ENCODE measurements at places on chromosomes 16 and 17. TPM values are rescaled to one million over a fixed set of nuclear protein-coding genes. Genes with fewer than 3 reads are reported as not detected.

The IGF2BP1 gene
- 28.5 TPM for total RNA-seq

The SSTR5 gene
- total RNA-seq = not detected

The TMEM88 gene
- 4.3 TPM for total RNA-seq

The PRSS36 gene
- total RNA-seq = 0.30 TPM

The TMC5 gene
- not detected for total RNA-seq

The CBX8 gene
- total RNA-seq = 5.6 TPM

The P2RX1 gene
- 4.8 TPM for total RNA-seq

The MT1E gene
- 79.6 TPM for total RNA-seq

The DNAH17 gene
- total RNA-seq = not detected

The CCL14 gene
- total RNA-seq = not detected

The PRRT2 gene
- 4.4 TPM for total RNA-seq

The PLA2G10 gene
- total RNA-seq = not detected

The ZNF668 gene
- total RNA-seq = 9.8 TPM

The KRTAP1-1 gene
- not detected for total RNA-seq

The TP53TG3C gene
- not detected for total RNA-seq

The SPNS2 gene
- 0.37 TPM for total RNA-seq

The PMFBP1 gene
- 0.46 TPM for total RNA-seq

The ALDH3A1 gene
- total RNA-seq = not detected

The MEOX1 gene
- not detected for total RNA-seq

The KRTAP1-4 gene
- not detected for total RNA-seq

The EPN3 gene
- not detected for total RNA-seq

The CDH13 gene
- 293 TPM for total RNA-seq

The WNT3 gene
- 0.65 TPM for total RNA-seq

The TNFRSF13B gene
- not detected for total RNA-seq

The SEPTIN12 gene
- total RNA-seq = not detected

The HSF5 gene
- under 0.01 TPM for total RNA-seq

The GAST gene
- total RNA-seq = not detected

The MEIOC gene
- total RNA-seq = under 0.01 TPM

The MBTD1 gene
- 10.7 TPM for total RNA-seq

The SOST gene
- total RNA-seq = not detected

The KRTAP9-8 gene
- total RNA-seq = not detected

The ANKRD40CL gene
- not detected for total RNA-seq

The SNRNP25 gene
- total RNA-seq = 17.9 TPM

The SBK1 gene
- total RNA-seq = not detected

The DHRS7C gene
- not detected for total RNA-seq

The MMP28 gene
- 1.3 TPM for total RNA-seq

The GPR142 gene
- not detected for total RNA-seq

The RAB34 gene
- total RNA-seq = 133 TPM

The FGF11 gene
- total RNA-seq = 5.3 TPM

The RND2 gene
- total RNA-seq = 0.30 TPM

The ADGRG1 gene
- total RNA-seq = 2.3 TPM

The SLC47A1 gene
- not detected for total RNA-seq

The PRAC1 gene
- not detected for total RNA-seq

The CDH8 gene
- under 0.01 TPM for total RNA-seq

The NPIPA5 gene
- total RNA-seq = 0.92 TPM

The TUBB3 gene
- 492 TPM for total RNA-seq

The TLCD2 gene
- total RNA-seq = 3.6 TPM

The FN3K gene
- 10.4 TPM for total RNA-seq

Measured in smooth muscle cell of the umbilical artery (primary cell).